Activated CD4-positive, alpha-beta T cell treated with anti-CD3 and anti-CD28 coated beads for 4 hours (primary cell): ENCODE measurements at places on chromosomes 3 and 15.

DNA sequence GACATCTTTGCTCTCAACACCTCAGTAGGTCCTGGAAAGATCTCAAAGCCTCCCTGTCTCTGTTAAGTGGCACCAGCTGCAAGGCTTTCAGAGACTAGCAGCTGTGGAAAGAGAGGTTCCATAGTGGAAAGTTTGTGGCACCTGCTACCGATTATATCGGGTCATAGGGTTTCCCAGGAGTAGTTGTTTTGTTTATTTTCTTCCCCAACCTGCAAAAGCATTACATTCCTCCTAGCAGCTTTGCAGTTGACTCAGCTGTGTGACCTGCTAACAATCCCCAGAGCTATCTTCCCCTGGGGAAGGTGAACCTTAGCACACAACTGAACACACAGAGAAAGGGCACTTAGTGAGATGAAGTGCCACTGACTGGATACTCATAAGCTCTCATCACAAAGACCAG, 598.9 kb upstream of the GRM7 start:
- no peak for DNase-seq

DNA sequence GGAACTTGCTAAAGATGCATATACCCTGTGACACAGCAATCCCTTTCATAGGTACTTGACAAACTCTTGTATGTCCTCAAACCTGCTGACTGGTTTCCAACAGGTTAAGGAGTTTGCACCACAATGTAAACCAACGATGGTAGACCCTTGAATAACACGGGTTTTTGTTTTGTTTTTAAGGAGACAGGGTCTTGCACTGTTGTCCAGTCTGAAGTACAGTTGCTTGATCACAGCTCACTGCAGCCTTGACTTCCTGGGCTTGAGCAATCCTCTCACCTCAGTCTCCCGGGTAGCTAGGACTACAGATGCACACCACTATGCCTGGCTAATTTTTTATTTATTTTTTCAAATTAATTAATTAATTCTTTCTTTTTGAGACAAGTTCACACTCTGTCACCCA, 23.3 kb downstream of the SIN3A start:
- DNase-seq: no peak

DNA sequence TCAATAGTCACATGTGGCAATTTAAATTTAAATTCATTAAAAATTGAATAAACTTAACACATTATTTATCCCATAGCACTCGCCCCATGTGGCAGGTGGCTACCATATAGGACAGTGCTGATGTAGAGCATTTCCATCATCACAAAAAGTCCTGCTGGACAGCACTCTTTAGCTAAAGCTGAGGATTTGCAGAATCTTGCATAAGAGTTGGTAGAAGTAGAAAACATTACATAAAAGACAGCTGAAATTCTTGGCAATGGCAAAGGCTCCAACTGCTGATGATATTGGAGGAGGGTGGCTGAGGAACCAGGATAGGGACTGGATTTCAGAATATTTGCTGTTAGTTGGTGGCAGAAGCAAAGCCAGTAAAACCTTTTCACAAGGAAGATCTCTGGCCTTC, 230.7 kb upstream of the SATB1 start:
- DNase-seq: no peak

GRCh38 chr3:64398006-64398405, 172.7 kb upstream of the PRICKLE2 start:
- DNase-seq: no peak

DNA sequence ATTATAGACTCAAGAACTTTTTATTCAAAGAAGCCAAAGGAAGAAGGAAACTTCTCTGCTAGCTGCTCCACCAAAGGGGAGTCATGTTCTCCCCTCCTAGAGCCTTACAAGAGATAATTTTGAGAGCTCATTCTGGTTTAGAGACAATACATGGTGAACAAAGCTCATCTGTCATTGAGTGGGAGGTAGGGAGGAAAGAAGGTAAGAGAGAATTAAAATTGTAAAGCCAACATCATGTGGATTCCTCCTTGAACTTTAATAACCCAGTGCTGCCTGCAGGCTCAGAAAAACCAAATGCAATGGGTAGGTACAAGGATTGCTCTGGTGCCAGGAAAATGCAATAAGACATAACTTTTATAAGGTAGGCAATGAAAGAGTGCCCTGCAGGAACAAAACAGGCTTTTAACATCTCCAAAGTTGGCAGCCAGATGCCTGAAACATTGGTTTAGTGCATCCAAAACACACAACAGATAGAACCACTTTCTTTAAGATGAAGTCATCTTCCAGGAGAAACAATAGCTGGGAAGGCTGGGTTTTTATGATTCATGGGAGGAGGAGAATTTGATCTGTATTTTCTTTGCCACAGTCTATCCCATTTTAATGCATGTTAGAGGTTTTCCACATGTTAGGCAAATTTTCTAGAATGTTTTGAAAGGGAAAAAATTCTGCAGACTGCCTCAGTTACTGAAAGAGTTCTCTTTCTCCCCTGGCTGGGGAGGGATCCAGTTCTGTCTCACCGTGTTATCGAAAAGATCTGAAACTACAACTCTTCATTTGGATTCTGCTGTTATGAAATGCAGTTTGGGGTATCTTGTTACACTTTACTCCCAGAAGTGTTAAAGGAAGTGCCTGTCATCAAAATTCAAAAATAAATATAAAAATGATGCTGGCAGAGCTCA, 11.3 kb upstream of the ARHGEF3 start:
- no peak for DNase-seq

GRCh38 chr15:49895347-49896223, 223.4 kb downstream of the ATP8B4 start:
- no peak for DNase-seq

DNA sequence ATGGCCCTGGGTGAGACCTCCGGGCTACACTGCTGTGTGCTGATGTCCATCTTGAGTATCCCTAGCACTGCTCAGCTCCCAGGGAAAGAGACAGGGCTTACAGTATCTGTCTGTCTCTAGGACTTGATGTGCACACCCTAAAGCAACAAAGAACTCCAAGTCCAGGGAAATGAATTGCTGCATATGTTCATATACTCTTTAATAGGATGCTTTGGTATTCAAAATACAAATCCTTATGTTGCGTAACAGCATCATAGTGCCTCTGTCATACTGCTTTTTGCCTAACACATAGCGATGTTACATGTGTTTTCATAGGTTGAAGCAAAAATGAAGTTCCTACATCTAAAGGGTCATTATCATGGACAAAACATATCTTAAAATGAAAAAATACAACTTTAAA, 299.9 kb downstream of the SLC9A9 start:
- no peak for DNase-seq

DNA sequence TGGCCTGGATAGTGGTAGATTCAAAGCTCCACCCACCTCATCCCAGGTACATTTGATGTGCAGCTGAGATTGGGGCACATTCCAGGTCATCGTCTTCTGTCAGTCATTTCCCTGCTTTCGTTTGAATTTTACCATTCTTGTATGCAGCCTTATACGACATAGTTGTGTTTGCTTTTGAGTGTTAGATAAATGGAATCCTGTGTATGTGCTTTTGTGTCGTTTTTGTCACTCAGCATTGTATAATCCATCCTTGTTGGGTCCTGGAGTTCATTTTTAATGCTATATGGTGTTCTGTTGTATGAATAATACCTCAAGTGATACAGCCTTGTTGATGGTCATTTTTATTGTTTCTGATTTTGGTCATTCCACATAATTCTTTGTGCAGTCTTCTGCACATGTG, 7.3 kb downstream of the RCCD1 start:
- no peak for DNase-seq

- DNase-seq: no peak
Observed at GRCh38 chr15:40495516-40495915, 24.7 kb downstream of the CHST14 start.
